Kasumi-1 (cell line): ENCODE measurements at places on chromosomes 11 and 22.
A peak's percentile ranks its signal among the peaks of the same experiment; 100 is the strongest.

DNA sequence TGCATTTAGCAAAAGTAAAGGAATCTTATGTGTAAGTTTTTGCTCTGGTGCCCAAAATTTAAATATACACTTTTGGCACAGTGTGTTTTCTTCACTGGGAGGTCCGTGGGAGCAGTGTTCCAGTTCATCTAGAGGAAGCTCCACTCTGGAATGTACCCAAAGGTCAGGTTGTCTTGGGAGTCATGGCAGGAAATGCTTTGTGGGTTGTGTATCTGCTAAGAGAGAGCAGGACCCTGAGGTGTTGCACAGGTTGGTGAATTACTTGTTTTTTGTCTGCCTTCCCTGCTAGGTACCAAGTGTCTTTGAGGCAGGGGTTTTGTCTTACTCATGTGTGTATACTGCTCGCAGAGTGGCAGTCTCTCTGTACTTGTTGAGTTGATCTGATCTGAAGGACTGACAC is 37.3 kb downstream of the DIXDC1 start:
- no peak for DNase-seq

DNA sequence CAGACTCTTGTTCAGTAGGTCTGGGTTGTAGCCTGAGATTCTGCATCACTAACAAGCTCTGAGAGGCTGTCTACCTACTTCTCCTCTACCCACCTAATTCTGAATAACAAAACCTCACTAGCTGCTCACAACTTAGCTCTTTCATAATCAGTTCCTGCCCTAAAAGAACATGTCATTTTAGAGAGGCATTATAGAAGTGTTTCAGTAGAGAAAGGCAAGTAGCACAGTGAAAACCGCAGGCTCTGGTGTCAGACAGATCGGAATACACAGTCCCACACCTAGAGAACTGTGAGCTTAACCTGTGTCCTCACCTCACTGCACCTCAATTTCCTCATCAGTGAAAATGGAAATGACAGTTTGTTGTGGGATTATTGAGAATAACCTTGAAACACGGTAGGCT is 1337.6 kb upstream of the TENM4 start:
- DNase-seq: no peak

GRCh38 chr11:43898574-43898973 is 17.9 kb downstream of the ALKBH3 start:
- DNase-seq: no peak

- DNase-seq: peak; percentile 15
Measured at GRCh38 chr22:36052505-36052941, 23.9 kb upstream of the RBFOX2 start.

- DNase-seq: no peak
Measured at GRCh38 chr11:31761636-31762035, 49.5 kb downstream of the PAX6 start.

- DNase-seq: no peak
Measured at GRCh38 chr11:69905611-69906452, 86.6 kb upstream of the FGF3 start.
